ENCODE measurements at places on chromosomes 12 and 14.

DNA sequence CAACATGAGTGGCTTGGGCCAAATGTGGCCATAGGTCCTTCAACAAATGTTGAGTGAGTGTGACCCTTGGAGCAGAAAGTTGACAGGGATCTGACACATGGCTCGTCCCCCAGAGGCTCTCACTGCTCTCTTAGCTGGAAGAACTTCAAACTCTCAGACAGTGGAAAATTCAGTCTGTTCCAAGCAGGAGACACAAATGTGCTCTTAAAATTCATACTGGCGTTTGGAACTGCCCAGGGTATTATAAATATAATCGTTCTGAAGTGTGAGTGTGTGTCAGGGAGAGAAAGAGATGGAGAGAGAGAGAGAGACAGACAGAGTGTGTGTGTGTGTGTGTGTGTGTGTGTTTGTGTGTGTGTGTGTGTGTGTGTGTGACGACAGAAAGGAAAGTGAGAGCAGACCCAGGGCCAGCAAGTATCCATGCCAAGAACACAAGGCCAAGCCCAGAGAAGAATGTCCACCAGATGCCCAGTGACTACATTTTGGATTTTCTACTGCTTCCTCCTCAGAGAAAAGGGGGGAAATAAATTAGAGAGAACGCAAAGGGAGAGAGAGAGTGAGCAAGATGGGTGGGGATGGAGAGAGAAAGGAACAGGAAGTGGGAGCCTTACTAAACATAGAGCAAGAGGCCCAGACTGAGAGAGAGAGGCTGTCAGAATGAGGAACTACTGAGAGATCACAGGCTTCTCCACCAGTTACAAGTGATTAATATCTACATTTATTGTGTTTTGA, 193.6 kb upstream of the NUDT4 start:
- H3K27ac ChIP-seq: no peak overlapping the region
- no peaks in the 10 kb centered on the region for H3K36me3 ChIP-seq
- no peak overlapping the region for H3K4me3 ChIP-seq
- no peak for DNase-seq
- no peaks in the 10 kb centered on the region for H3K27me3 ChIP-seq

DNA sequence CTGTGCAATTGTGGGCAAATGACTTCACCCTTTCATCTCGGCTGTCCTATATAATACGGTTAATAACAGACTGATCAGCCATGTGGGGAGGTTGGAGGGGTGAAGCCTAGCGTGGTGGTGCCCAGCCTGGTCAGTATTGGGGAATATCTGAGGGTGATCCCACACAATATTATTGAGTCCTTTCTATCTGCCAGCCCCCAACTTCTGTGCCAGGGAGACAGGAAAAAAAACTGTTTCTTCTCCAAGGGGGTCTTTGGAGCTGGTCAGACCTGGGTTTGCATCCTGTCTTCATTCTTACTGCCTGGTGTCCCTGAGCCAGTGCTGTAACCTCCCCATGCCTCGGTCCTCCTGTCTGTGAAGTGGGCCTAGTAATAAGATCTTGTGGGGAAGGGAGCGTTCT, 6.5 kb downstream of the CYP46A1 start:
- H3K27ac ChIP-seq: no peak overlapping the region
- DNase-seq: no peak
- H3K4me3 ChIP-seq: no peak overlapping the region
- peaks cover 2% of the 10 kb centered on the region for H3K4me1 ChIP-seq
- no peaks in the 10 kb centered on the region for H3K27me3 ChIP-seq

DNA sequence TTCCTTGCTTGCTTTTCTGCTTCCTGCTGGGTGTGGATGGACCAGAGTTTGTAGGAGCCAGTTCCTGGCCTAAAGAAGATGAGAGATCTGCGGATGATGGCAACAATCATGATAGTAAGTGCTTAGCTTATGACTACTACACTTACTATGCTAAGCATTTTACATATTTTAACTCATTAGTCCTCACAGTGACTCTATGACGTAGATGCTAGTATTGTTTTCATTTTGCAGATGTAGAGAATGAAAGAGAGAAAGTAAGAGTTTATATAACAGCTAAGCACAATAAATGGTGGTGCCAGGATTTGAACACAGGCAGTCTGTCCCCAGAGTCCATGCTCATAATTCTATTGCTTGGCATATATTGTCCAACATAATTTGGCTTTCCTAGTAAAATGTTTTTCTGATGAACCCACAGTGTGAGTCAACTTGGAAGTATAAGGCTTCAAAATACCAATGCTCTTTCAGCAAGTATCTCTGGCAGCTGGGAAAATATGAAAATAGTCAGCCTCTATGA, 363.2 kb upstream of the DDHD1 start:
- no peak overlapping the region for H3K27ac ChIP-seq
- no peaks in the 10 kb centered on the region for H3K27me3 ChIP-seq
- no peaks in the 10 kb centered on the region for H3K36me3 ChIP-seq
- H3K4me3 ChIP-seq: no peak overlapping the region
- no peak for DNase-seq

DNA sequence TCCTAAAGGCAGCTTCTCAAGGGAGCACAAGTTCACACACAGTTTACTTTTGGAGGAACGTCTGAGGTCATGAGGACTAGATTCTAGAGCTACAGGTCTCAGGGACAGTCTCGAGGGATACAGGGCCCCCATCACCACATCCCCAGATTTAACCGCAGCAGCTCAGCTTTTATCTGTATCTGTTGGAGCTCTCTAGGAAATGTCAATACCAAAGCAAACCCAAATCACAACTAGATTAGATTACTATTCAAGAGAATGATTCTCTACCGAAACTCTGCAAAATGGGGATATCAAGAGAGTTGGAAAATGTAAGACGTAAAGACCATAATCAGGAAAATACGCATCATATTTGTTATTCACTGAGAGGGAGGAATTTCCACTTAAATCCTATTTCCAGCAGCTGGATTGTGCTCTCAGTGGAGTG, 4.0 kb upstream of the MYRFL start:
- no peaks in the 10 kb centered on the region for H3K4me1 ChIP-seq
- no peaks in the 10 kb centered on the region for H3K36me3 ChIP-seq
- H3K4me3 ChIP-seq: no peak overlapping the region
- DNase-seq: no peak
- no peaks in the 10 kb centered on the region for H3K27me3 ChIP-seq

DNA sequence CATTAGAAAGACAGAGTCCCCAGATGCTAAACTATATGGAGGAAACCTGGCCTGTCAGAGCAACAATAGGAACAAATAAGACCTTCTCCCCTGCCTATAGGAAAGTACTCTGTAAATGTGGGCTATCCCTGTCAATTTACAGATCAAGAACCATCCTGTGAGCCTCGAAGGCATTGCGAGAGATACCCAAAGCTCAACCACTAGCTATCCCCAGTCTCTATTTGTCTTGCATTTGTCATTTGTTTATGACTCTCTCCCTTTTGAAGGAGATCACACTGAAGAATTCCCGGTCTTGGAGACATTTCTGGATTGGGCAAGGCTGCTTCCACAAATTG, 42.7 kb upstream of the DHRS4 start:
- no peak overlapping the region for H3K4me3 ChIP-seq
- no peak for DNase-seq
- H3K27ac ChIP-seq: no peak overlapping the region
- H3K4me1 ChIP-seq: no peaks in the 10 kb centered on the region
- H3K36me3 ChIP-seq: no peaks in the 10 kb centered on the region
- H3K27me3 ChIP-seq: no peaks in the 10 kb centered on the region
